ENCODE measurements at places on chromosomes 12 and 14. TPM values are rescaled to one million over a fixed set of nuclear protein-coding genes. Genes with fewer than 3 reads are reported as not detected.

AMIGO2 gene
- 3.9 TPM for total RNA-seq

CCDC38 gene
- not detected for total RNA-seq

DGLUCY gene
- total RNA-seq: 24.1 TPM

UNC79 gene
- total RNA-seq: 0.16 TPM

PTPN6 gene
- total RNA-seq: under 0.01 TPM

BDKRB2 gene
- total RNA-seq: 0.32 TPM

WNT1 gene
- total RNA-seq: not detected

HOXC12 gene
- not detected for total RNA-seq

TAS2R50 gene
- total RNA-seq: 0.49 TPM

ANKRD33 gene
- not detected for total RNA-seq

CCDC175 gene
- not detected for total RNA-seq

CLEC2A gene
- not detected for total RNA-seq

ACOT2 gene
- total RNA-seq: 43.4 TPM

PTPRO gene
- 0.18 TPM for total RNA-seq

PCNX1 gene
- total RNA-seq: 39.7 TPM

CLEC6A gene
- total RNA-seq: not detected

MYF6 gene
- total RNA-seq: not detected

C12orf75 gene
- total RNA-seq: 47.3 TPM

SRGAP1 gene
- 4.4 TPM for total RNA-seq

ZDHHC22 gene
- total RNA-seq: not detected

IRF2BPL gene
- 39.9 TPM for total RNA-seq

PLBD2 gene
- 85.2 TPM for total RNA-seq

BEGAIN gene
- under 0.01 TPM for total RNA-seq

ITGA7 gene
- 6.8 TPM for total RNA-seq

BIN2 gene
- not detected for total RNA-seq

GZMB gene
- total RNA-seq: not detected

OVCH1 gene
- total RNA-seq: 0.32 TPM

KRT86 gene
- total RNA-seq: not detected

MMP17 gene
- total RNA-seq: 31.8 TPM

ASCL1 gene
- total RNA-seq: not detected

MANSC4 gene
- not detected for total RNA-seq

PIWIL1 gene
- total RNA-seq: not detected

AICDA gene
- not detected for total RNA-seq

NDRG2 gene
- 14.7 TPM for total RNA-seq

CEP128 gene
- 3.6 TPM for total RNA-seq

PRIMA1 gene
- not detected for total RNA-seq

SRRM4 gene
- total RNA-seq: not detected

KRT6C gene
- not detected for total RNA-seq

RERG gene
- 1.6 TPM for total RNA-seq

FRMD6 gene
- total RNA-seq: 77.0 TPM

RDH11 gene
- 112 TPM for total RNA-seq

DYNC1H1 gene
- total RNA-seq: 398 TPM

HOXC4 gene
- total RNA-seq: not detected

All from cardiac atrium fibroblast (primary cell).